Neural progenitor cell (in vitro differentiated cells): ENCODE measurements at places on chromosomes 11 and 22. TPM values are rescaled to one million over a fixed set of nuclear protein-coding genes. Genes with fewer than 3 reads are reported as not detected.

DNA sequence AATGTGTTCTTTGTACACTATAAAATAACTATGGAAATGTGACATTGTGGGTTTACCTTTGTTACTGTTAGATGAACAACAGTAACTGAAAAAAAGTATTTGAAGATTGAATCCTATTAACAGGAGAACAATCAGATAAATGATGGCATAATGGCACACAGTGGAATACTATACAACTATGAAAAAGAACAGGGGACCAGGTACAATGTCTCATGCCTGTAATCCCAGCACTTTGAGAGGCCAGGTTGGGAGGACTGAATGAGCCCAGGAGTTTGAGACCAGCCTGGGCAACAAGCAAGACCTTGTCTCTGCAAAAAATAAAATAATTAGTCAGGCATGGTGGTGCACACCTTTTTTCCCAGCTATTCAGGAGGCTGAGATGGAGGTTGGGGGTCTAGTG, 14.4 kb upstream of the OSBP start:
- DNase-seq, result no peak
- H3K27ac ChIP-seq, result no peak overlapping the region

DNA sequence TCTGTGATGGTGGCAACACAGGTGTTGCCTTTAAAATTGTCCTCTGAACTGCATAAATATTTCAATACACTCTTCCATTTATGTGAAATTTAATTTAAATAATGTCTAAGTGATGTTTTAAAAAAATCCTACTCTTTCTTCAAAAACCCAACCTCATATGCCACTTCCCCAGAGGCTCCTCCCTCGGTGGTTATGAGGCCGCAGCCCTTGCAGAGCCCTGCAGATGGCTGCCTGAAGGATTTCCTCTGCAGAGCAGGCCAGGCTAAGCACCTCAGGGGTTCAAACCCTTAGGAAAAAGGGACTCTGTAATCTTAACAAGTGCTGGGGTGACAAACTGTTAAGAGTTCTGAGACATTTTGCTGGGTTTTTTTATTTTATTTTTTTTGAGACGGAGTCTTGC, 25.2 kb downstream of the MORC2 start:
- no peak overlapping the region for H3K4me3 ChIP-seq
- peaks cover 25% of the 10 kb centered on the region for H3K4me1 ChIP-seq
- no peak for DNase-seq
- H3K36me3 ChIP-seq, result peaks cover 3% of the 10 kb centered on the region
- H3K27me3 ChIP-seq, result no peaks in the 10 kb centered on the region
- no peak overlapping the region for H3K27ac ChIP-seq

- H3K36me3 ChIP-seq, result no peaks in the 10 kb centered on the region
- no peak for DNase-seq
- H3K27me3 ChIP-seq, result no peaks in the 10 kb centered on the region
- H3K4me3 ChIP-seq, result no peak overlapping the region
- H3K4me1 ChIP-seq, result peaks cover 6% of the 10 kb centered on the region
Measured at GRCh38 chr11:118054712-118055640, 21.9 kb upstream of the TMPRSS4 start.

The PANX1 gene
- 26.1 and 26.4 TPM in 2 replicates for total RNA-seq

The ACR gene
- not detected in 2 replicates for total RNA-seq

DNA sequence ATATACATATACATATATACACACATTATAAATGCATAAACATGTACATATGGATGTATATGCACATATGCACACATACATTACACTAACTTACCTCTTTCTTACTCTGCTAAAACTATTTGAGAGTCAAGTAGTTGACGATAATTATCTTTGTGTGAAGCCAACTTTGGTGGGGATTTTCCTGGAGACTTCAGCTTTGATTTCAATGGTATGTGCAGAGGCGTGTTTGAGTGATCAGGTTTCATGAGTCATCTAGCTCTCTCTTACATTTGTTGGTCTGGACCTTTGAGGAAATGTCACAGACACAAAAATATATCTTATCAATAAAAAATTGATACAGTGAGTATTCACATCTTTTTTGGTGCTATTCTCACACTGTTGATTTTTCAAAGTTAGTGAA, 769.1 kb upstream of the LUZP2 start:
- no peak overlapping the region for H3K27ac ChIP-seq
- H3K4me1 ChIP-seq, result peaks cover 15% of the 10 kb centered on the region
- no peaks in the 10 kb centered on the region for H3K36me3 ChIP-seq
- DNase-seq, result no peak

DNA sequence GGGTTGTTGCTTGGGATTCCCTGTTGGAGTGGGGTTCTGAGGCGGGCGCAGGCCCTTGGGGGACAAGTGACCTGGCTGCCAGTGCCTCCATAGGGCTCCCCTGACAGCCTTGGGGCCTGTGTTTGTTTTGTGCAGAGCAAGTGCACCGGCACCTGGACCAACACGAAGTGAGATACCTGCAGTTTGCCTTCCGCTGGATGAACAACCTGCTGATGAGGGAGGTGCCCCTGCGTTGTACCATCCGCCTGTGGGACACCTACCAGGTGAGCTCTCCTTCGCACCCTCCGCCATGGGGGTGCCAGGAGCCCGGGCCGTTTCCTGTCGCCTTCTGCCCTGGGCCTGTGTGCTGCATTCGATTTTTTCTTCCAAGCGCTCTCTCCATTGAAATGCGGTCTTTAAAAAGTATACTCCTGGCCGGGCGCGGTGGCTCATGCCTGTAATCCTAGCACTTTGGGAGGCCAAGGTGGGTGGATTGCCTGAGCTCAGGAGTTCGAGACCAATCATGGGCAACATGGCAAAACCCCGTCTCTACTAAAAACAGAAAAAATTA, 274.6 kb downstream of the TBC1D22A start:
- H3K27ac ChIP-seq, result no peak overlapping the region
- no peak for DNase-seq
- peaks cover 6% of the 10 kb centered on the region for H3K4me1 ChIP-seq

DNA sequence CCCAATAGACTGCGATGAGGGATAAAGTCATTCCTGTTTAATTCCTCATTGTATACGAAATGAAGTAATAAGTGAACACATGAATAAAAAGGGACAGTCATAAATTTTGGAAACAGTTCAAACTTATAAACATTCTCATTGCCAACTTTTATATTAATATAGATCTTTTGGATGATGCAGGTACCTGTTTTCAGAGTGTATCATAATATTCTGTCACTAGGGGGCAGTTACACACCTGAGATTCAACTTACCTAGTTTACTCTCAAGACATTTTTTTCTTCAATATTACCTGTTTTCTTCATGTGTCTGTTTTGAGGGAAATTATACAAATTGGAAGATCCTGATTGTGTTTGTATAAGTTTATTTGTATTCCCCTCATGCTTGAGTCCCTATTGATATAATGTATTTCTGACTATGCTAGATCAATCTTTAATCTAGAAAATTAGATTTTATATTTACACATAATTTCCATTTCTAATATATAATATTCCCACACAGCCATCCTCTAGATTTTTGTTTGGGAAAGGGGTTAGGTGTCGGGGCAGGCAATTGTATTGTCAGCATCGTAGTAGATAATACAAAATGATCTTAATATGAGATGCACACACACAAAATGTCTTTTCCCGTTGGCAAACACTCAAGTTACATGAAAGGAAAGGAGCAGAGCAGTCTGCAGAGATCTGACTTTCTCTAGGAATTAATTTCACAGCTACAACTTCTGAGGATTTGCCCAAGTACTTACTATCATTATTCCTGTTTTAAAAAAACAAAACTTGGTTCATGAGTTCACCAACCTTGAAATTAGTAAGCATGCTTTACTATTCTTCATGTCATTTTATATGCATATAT, 18.4 kb downstream of the FDX1 start:
- H3K4me1 ChIP-seq, result no peaks in the 10 kb centered on the region
- H3K36me3 ChIP-seq, result no peaks in the 10 kb centered on the region
- H3K4me3 ChIP-seq, result no peak overlapping the region
- DNase-seq, result no peak

The DNAJB7 gene
- not detected in 2 replicates for total RNA-seq

GRCh38 chr11:28615542-28615941, 507.4 kb downstream of the METTL15 start:
- no peak overlapping the region for H3K27ac ChIP-seq
- no peaks in the 10 kb centered on the region for H3K27me3 ChIP-seq
- no peak overlapping the region for H3K4me3 ChIP-seq
- no peaks in the 10 kb centered on the region for H3K36me3 ChIP-seq

- H3K27me3 ChIP-seq, result no peaks in the 10 kb centered on the region
- H3K36me3 ChIP-seq, result no peaks in the 10 kb centered on the region
- no peak for DNase-seq
- H3K4me1 ChIP-seq, result peaks cover 20% of the 10 kb centered on the region
Measured at GRCh38 chr22:19109198-19110063, 12.8 kb downstream of the DGCR2 start.

GRCh38 chr11:48150213-48150612, 66.4 kb upstream of the OR4B1 start:
- no peak overlapping the region for H3K27ac ChIP-seq
- no peaks in the 10 kb centered on the region for H3K36me3 ChIP-seq
- H3K4me1 ChIP-seq, result no peaks in the 10 kb centered on the region

GRCh38 chr11:7617032-7617431, 56.3 kb downstream of the CYB5R2 start:
- H3K4me3 ChIP-seq, result no peak overlapping the region
- no peaks in the 10 kb centered on the region for H3K27me3 ChIP-seq
- no peak overlapping the region for H3K27ac ChIP-seq
- H3K36me3 ChIP-seq, result no peaks in the 10 kb centered on the region

- no peaks in the 10 kb centered on the region for H3K27me3 ChIP-seq
- H3K27ac ChIP-seq, result no peak overlapping the region
- H3K4me1 ChIP-seq, result no peaks in the 10 kb centered on the region
- no peaks in the 10 kb centered on the region for H3K36me3 ChIP-seq
Measured at GRCh38 chr22:23696326-23696851, 5.6 kb downstream of the RGL4 start.

DNA sequence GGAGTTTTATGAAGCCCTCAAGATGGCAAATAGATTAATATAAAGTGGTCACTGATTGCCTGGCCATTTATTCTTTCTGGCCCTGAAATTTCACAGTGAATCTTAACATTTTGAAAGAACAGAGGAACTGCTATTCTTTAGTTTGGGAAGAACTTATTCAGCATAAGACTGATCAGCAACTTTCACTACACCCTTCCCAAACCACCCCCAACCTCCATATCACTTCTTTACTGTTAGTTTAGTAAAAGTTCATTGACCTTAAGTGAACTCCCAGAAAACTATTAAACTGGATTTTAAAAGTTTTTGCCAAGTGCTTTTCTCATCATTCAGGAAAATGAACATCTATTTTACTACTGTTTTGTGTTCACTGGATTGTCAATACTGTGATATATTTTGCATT, 77.4 kb downstream of the NARS2 start:
- no peak overlapping the region for H3K27ac ChIP-seq
- H3K36me3 ChIP-seq, result no peaks in the 10 kb centered on the region
- peaks cover 8% of the 10 kb centered on the region for H3K4me1 ChIP-seq
- no peak overlapping the region for H3K4me3 ChIP-seq
- H3K27me3 ChIP-seq, result no peaks in the 10 kb centered on the region

The ISX gene
- total RNA-seq, result not detected in 2 replicates

DNA sequence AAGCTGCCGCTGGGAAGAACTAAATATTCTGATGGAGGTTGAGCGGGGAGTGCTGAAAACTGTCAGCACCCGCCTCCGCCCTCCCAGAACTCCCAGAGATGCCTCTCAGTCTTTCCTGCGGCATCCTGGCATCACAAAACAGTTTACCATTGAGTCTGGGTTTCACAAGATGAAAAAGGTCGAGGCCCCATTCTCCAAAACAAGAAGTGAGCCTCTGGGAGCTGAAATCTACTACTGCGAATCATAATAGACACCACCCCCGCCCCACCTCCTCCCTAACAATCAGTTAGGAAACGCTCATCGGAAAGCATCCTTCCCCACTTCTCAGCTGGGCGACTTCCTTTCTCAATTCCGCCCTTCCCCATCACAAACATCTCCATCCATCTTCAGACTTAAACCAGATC, 1.0 kb downstream of the SUN2 start:
- H3K27ac ChIP-seq, result no peak overlapping the region
- H3K27me3 ChIP-seq, result peaks cover 17% of the 10 kb centered on the region
- peak; percentile 48 for DNase-seq
- H3K36me3 ChIP-seq, result no peaks in the 10 kb centered on the region

The CDC42EP2 gene
- 0.11 and 0.87 TPM in 2 replicates for total RNA-seq

The CD3E gene
- total RNA-seq, result not detected in 2 replicates

- DNase-seq, result peak; percentile 72
- peaks cover 16% of the 10 kb centered on the region for H3K4me1 ChIP-seq
- no peaks in the 10 kb centered on the region for H3K36me3 ChIP-seq
- H3K4me3 ChIP-seq, result no peak overlapping the region
- no peaks in the 10 kb centered on the region for H3K27me3 ChIP-seq
Measured at GRCh38 chr22:35467681-35468434, 67.9 kb downstream of the MCM5 start.

DNA sequence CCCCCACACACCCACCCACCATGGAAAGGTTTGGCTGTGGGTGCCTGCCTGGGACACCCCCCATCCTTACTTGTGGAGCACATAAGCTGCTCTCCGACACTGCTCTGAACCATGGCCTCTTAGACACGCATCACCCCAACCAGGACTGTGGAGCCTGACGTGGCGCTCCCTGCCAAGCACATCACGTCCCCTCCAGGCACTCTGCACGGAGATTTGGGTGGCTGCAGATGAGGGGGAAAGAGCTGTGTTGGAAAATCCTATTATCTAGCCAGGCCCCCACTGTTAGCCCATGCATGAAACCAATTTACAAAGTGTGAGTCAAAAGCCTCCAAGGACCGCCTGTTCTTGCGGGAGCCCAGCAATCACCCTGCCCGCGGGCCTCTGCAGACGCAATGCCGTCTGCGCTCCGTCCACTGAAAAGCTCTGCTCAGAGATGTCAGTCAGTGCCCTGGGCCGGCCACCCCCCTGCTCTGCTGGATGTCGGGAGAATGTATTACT, 163.4 kb upstream of the NECTIN1 start:
- H3K36me3 ChIP-seq, result no peaks in the 10 kb centered on the region
- DNase-seq, result peak; percentile 71
- H3K4me1 ChIP-seq, result peaks cover 17% of the 10 kb centered on the region
- no peak overlapping the region for H3K27ac ChIP-seq
- no peak overlapping the region for H3K4me3 ChIP-seq

The RFPL2 gene
- 0.12 and 1.8 TPM in 2 replicates for total RNA-seq

DNA sequence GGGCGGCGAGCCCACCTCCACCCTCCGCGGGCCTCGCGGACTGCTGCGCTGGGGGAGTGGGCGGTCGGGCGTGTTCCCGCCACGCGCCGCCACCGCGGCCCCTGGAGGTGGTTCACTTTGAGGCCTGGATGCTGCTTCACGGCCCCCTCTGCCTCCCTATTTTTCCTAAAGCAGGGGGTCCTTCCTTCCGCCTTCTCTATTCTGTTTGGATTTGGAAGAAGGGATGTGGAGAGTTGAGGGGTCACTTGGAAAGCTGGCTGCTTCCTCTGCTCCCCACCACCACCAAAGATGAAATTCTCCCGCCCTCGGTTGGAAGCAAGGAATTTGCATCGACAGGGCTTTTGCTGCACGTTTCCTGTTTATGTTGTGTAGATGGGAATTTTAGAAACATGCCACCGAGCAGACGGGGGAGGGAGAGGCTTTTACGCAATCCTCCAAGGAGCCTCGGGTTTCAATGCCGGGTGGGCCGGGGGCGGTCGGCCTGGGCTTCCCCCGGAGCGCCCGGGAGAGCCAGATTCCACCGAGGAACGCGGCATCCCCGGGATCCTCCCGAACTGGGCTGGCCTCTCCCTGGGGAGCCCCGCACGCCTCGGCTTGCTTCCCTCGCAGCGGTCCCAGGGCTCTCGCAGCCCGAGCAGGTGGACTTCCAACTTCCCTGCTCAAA, 403 bp upstream of the SBF2 start:
- peak overlapping the region; percentile 96 for H3K4me3 ChIP-seq
- no peak overlapping the region for H3K27ac ChIP-seq
- no peaks in the 10 kb centered on the region for H3K36me3 ChIP-seq
- peaks cover 40% of the 10 kb centered on the region for H3K27me3 ChIP-seq
- H3K4me1 ChIP-seq, result peaks cover 12% of the 10 kb centered on the region

The GDPD4 gene
- not detected in 2 replicates for total RNA-seq
